Peyer's patch (tissue), 4 donors: ENCODE measurements at places on chromosomes 4 and X.

GRCh38 chr4:79224777-79225104, 101.1 kb downstream of the NAA11 start:
- no peak overlapping the region for H3K4me3 ChIP-seq
- no peak for DNase-seq
- H3K27me3 ChIP-seq: no peaks in the 10 kb centered on the region
- no peaks in the 10 kb centered on the region for H3K36me3 ChIP-seq
- no peaks in the 10 kb centered on the region for H3K4me1 ChIP-seq

- H3K4me3 ChIP-seq: no peak overlapping the region
- H3K27ac ChIP-seq: no peak overlapping the region
- H3K27me3 ChIP-seq: no peaks in the 10 kb centered on the region
- DNase-seq: no peak
These were observed 28.7 kb downstream of the SEC24B start for GRCh38 chr4:109462297-109462696.

- no peak overlapping the region for H3K27ac ChIP-seq
- H3K4me1 ChIP-seq: no peaks in the 10 kb centered on the region
- H3K4me3 ChIP-seq: no peak overlapping the region
- no peaks in the 10 kb centered on the region for H3K36me3 ChIP-seq
These were observed 84.9 kb upstream of the TBL1X start for GRCh38 chrX:9379697-9380551.

DNA sequence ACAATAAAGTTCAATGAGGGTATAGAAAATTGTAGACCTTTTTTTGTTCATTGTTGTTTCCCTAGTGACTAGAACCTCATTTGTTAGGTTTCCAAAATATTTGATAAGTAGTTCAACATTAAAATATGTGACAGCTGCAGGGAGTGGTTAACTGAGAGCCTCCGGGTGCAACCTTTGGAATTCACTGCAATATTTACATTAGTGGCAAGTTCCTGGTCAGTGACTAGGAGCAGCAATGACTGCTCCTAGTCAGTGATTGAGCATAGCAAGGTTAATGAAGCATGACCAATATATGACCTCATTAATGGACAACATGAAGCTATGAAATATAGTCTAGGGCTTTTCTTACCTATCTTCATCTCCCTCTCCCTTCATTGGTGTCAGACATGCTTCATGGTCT, 65.8 kb upstream of the FAM47A start:
- H3K27me3 ChIP-seq: no peaks in the 10 kb centered on the region
- no peaks in the 10 kb centered on the region for H3K36me3 ChIP-seq
- H3K4me1 ChIP-seq: no peaks in the 10 kb centered on the region
- H3K4me3 ChIP-seq: no peak overlapping the region

DNA sequence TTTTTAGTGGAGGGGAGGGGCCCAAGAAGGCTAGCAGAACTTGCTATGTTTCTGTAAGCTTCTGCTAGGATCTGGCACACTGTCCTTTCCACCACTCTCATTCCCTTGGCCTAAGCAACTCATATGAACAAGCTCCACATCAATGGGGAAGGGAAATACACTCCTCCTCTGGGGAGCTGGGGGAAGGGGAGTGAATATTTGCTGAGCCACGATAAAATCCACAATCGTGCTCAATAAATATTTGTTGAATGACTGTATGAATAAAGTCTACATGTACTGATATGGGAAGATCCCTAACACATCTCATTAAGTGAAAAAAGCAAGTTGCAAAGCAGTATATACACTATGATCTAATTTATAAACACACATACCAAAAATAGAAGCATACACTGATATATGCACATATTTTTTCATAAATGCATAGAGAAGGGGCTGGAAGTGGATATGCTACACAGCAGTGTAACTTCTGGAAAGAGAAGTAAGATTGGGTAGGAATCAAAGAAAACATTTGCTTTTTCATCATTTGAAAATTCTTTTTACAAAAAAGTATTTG, 95.8 kb upstream of the EFHC2 start:
- no peaks in the 10 kb centered on the region for H3K4me1 ChIP-seq
- DNase-seq: no peak
- no peak overlapping the region for H3K4me3 ChIP-seq
- no peaks in the 10 kb centered on the region for H3K36me3 ChIP-seq
- no peaks in the 10 kb centered on the region for H3K27me3 ChIP-seq

DNA sequence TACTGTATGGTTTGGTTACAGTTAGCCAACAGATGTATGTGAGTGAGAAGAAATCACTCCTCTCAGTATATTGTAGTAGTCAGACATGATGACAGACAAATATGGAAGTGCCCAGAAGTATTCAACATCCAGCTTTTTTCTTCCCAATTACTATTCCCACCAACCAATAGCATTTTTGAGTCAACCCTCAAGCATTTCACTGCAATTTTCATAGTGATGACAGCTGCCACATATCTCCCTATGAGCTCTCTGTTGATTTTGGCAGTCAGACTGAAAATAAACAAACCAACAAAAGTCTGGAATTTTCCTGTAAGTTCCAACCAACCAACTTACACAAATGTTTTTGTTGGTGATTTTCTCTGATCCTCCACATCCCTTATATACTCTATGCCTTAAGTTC, 8.2 kb upstream of the TRAM1L1 start:
- no peak overlapping the region for H3K27ac ChIP-seq
- H3K4me1 ChIP-seq: no peaks in the 10 kb centered on the region
- H3K4me3 ChIP-seq: no peak overlapping the region
- no peak for DNase-seq
- no peaks in the 10 kb centered on the region for H3K27me3 ChIP-seq

DNA sequence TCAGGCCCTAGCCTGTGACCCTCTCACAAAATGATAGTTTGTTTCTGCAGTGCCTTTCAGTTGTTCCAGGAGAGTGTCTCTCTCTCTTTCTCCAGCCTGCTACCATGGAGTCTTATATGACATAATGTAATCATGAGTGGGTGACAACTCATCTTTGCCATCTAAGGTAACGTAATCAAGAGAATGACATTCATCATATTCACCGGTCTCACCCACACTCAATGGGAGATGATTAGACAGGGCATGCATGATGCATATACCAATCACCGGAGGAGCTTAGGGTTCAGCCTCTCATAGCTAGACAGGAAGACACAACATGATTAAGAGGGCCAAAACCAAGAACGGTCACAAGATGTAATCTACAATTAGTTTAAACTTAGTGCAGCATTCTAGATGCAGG, 97.1 kb upstream of the FAM9B start:
- no peak for DNase-seq
- H3K36me3 ChIP-seq: no peaks in the 10 kb centered on the region
- H3K27me3 ChIP-seq: no peaks in the 10 kb centered on the region
- H3K4me3 ChIP-seq: no peak overlapping the region
- no peak overlapping the region for H3K27ac ChIP-seq
- no peaks in the 10 kb centered on the region for H3K4me1 ChIP-seq

DNA sequence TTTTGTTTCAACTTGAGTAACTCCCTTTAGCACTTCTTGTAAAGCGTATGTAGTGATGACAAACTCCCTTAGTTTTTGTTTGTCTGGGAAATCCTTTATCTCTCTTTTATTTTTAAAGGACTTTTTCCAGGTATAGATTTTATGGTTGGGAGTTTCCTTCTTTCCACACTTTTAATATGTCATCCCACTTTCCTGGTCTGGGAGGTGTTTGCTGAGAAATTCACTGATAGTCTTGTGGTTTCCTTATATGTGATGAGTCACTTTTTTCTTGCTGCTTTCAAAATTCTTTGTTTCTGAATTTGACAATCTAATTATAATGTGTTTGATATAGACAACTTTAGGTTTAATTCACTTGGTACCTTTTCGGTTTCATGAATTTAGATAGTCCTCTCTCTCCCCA, 353.9 kb downstream of the GPAT3 start:
- H3K36me3 ChIP-seq: no peaks in the 10 kb centered on the region
- H3K4me3 ChIP-seq: no peak overlapping the region
- H3K27ac ChIP-seq: no peak overlapping the region

DNA sequence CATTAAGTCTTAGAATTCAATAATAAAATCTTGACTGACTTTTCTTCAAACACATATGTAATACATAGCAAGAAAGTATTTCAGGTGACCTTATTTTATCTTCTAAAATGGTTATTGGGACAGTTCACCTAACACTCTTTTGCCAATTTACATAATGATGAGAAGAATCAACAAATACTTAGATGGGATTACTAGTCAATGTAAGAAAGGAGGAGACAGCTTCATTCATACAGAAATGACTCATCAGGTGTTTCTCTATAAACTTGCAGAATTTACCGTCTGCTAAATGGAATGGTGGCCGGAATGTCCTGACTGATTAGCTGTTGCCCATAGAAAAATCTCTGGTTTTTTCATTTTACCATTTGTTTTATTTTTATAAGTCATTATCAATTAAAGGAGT, 115.0 kb upstream of the ETNPPL start:
- H3K36me3 ChIP-seq: no peaks in the 10 kb centered on the region
- no peaks in the 10 kb centered on the region for H3K27me3 ChIP-seq
- no peak for DNase-seq
- no peak overlapping the region for H3K27ac ChIP-seq
- no peak overlapping the region for H3K4me3 ChIP-seq

- no peaks in the 10 kb centered on the region for H3K27me3 ChIP-seq
- no peak overlapping the region for H3K4me3 ChIP-seq
- no peaks in the 10 kb centered on the region for H3K4me1 ChIP-seq
These were observed 2.8 kb upstream of the SOD3 start for GRCh38 chr4:24792552-24792951.
